ENCODE measurements at places on chromosomes 16 and 17.

- no peak for DNase-seq
Measured at GRCh38 chr16:7637446-7637845, 304.8 kb downstream of the RBFOX1 start.

DNA sequence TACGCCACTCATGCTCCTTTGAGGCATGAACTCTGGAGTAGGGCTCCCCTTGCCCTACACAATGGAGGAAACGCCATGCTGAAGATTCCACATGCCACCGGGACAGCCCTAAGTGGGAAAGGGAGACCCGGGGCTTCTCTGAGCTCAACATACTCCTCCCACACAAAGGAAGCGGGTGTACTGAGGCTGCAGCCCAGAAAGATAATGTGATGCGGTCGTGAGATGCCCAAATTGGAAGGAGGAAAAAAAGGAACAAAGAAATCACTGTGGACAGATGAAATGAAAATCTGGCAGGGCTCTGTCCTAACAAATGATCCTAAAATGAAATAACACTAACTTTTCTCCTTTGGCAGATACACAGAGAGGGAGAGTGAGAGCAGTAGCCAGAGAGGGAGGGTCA is 182.1 kb downstream of the ZFHX3 start:
- DNase-seq, result no peak

- DNase-seq, result no peak
Measured at GRCh38 chr17:44808156-44808555, 21.9 kb downstream of the GJC1 start.

GRCh38 chr16:57810197-57811031 is 8.1 kb upstream of the KIFC3 start:
- DNase-seq, result no peak

GRCh38 chr17:50266384-50267073 is 7.7 kb upstream of the TMEM92 start:
- DNase-seq, result peak; percentile 34

- no peak for DNase-seq
Measured at GRCh38 chr17:36849871-36850348, 87.4 kb upstream of the LHX1 start.

GRCh38 chr17:78458736-78459335 is 80.4 kb downstream of the PGS1 start:
- DNase-seq, result peak; percentile 90

- DNase-seq, result no peak
Measured at GRCh38 chr16:56198006-56198754, 6.9 kb downstream of the GNAO1 start.

DNA sequence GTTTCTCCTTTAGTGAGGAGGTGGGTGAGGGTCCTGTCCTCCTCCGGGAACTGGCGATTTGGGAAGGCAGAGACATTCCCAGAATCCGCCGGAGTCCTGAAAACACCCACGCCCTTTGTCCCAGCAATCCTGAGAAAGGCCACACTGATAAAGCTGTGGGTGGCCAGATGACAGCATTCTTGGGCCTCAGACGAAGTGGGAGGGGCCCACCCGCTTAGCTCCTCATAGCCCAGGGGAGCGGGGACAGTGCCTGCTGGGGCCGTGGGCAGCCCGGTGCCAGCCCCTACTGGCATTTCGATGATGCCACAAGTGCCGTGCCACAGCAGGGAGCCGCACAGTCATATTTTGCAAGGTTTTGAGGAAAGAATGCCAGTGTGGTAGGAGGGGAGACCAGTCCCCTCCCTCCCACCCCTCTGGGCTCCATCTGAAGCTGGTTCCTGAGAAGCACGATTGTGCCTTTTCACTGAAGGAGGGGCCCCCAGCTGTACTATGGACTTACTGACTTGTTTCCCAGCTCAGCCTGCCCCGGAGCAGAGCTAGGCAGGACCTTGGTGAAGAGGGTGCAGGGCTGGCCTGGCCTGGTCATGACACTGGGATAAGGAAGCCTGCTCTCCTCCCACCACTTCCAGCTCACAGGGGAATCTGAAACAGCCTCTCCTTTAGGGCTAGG is 20.9 kb upstream of the MPRIP start:
- DNase-seq, result no peak

DNA sequence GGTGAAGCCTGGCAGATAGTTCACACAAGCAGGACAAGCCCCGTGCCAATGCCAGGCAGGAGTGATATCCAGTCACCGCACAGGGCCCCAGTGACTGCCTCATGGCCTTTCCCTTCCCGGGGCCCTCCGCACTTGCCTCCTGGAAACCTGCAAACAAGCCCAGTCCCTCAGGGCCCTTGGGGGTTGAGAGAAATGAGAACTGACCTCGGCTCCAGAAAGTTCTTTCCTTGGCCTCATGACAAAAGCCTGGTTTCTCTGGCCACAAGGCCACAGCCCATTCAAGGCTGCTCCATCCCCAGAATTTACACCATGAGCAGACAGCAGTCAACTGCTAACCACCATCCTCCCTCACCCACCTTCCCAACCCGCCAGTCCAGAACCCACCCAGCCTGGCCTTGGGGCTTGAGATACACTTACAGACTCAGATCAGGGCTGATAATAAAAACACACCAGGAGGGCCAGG is 77.6 kb downstream of the CCDC182 start:
- DNase-seq, result no peak

DNA sequence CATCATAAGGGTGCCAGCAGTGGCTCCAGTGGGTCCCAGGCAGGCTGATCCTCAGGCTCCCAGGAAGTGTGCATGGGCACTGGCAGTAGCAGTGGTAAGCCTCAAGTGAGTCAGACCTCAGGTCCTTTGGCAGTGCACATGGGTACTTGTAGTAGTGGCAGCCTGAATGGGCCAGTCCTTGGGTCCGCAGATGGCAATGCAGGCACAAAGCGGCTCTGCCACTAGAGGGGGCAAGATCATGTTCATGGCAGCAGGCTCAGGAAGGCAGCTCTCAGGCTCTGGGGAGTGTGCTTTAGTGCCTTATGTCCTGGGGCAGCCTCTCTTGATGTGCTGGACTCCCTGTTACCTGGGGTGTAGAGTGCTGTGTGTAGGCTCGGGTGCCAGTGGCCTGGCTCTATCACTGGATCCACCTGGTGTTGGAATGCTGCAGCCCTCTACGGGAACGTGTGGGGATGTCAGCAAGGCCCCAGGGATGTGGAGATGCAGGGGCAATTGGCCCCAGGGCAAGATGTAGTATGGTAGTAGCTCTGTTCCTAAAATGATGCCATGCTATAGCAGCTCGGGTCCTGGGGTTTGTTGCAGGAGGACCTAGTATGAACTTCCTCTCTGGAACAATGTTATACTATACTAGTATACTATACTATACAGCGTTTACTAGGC is 11.0 kb downstream of the ACSM3 start:
- peak; percentile 10 for DNase-seq

- DNase-seq, result peak; percentile 42
Measured at GRCh38 chr17:47742319-47743181, 9.5 kb downstream of the TBX21 start.

DNA sequence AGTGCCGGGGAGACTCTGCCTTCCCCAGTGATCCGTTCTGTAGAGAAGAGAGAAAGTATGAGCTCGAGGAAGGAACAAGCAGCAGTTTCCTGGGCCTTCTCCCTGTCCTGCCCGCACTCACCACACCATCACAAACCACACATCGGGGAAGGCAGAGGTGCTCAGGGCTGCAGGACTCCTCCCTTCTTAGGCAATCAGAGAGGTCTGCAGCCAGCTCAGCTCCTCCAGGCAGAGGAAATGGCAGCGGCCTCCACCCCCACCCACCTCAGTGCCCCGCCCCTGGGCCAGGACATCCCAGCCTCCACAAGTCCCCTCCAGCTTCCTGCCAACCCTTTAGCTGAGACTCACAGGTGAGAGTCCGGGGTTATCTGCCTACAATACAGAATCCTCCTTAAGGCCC is 2.0 kb downstream of the ZNF319 start:
- no peak for DNase-seq

DNA sequence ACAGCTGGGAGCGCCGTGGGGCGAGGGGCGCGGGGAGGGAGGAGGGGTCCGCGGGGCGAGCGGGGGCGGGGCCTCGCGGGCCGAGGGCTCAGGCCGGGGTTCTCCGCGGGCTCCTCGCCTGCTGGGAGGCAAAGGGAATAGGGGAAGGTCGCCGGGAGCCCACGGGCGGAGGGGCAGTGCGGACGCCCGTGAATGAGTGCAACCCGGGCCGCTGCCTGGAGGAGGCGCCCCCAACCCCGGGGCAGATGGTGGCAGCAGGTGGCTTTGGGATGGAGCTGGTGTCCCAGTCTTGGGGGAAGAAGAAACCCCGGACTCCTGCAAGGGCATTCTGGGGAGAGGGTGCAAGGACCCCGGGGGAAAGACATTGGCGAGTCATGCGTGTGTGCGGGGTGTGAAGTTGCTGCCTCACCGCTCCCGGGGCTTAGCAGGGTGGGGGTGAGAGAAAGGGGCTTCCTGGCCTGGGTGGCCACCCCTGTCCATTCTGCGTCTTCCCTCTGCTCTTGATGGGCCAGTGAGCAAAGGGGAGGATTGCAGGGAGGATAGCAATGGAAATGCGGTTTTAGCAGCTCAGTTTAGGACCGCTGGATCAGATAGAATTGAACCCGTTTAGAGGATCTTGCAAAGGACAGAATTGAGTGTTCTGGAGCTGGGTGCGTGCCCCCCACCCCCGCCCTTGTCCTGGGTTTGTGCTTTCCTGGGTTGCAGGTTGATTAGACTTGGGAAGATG is 526 bp downstream of the KIAA0513 start:
- no peak for DNase-seq

DNA sequence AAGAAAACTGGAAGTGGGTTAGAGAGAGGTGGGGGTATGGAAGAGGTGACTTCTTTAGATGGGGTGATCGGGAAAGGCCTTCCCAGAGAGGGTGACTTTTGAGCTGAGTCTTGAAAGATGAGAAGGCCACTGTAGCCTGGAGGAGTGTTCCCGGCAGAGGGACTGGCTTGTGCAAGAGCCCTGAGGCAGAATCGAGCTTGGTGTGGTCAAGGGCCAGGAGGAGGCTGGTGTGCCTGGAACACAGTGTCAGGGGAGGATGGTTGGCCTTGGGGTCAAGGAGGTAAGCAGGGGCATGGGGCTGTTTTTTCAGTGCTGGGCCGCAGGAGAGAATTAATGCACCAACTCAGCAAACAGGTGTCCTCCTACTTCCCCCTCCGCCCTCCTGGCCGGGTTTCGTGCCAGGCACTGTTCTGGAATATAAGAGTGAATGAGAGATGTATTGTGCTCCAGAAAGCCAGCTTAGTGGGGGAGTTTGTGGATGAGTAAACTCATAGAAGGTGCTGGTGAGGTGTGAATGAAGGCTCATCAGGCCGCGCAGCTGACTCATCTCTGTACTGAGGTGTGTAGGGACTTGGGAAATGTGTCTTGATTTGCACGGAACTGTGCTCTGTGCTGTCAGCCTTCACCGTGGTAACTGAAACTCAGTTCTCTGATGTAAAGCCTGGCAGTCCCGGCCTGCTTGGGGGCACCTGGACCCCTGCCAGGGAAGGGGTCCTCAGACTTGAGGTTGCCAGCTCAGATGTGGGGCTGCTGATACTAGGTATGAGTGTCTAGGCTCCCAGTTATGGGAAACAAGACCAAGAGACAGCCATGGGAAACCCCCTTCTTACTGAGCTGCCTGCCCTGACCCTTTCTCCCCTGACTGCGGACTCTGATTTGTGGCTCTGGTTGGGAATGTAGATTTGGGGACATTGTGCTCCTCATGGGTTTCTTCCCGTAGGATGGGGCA is 15.3 kb downstream of the KSR1 start:
- no peak for DNase-seq

- DNase-seq, result no peak
Measured at GRCh38 chr17:70629902-70630301, 460.6 kb downstream of the KCNJ2 start.

GRCh38 chr16:27243725-27244362 is 24.7 kb downstream of the NSMCE1 start:
- no peak for DNase-seq

DNA sequence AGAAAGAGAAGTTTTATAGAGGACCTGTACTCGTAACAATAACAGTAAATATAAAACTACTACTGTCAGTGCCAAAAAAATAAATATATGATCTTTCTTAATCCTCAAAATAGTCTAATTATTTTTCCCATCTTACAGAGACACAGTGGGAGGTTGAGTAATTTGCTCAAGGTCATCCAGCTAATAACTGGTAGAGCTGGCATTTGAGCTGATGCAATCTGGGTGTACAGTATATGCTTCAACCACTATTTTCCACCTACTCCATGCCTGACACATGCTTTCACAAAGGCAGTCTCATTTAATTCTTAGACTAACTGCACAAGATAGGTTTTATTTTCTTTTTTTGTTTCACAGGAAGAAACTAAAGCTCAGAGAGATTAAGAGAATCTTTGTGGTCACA is 33.6 kb downstream of the PIGL start:
- DNase-seq, result no peak

DNA sequence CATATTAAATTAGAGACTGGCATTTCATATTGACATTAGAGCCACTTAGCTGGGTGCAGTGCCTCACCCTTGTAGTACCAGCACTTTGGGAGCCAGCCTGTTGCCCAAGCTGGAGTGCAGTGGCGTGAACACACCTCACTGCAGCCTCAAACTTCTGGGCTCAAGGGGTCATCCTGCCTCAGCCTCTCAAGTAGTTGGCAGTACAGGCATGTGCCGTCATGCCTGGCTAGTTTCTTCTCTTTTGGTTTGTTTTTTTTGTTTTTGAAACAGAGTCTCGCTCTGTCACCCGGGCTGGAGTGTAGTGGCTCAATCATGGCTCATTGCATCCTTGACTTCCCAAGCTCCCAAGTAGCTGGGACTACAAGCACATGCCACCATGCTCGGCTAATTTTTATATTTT is 8.7 kb downstream of the PPM1E start:
- DNase-seq, result no peak

GRCh38 chr17:60168654-60169053 is 18.9 kb downstream of the CA4 start:
- no peak for DNase-seq

DNA sequence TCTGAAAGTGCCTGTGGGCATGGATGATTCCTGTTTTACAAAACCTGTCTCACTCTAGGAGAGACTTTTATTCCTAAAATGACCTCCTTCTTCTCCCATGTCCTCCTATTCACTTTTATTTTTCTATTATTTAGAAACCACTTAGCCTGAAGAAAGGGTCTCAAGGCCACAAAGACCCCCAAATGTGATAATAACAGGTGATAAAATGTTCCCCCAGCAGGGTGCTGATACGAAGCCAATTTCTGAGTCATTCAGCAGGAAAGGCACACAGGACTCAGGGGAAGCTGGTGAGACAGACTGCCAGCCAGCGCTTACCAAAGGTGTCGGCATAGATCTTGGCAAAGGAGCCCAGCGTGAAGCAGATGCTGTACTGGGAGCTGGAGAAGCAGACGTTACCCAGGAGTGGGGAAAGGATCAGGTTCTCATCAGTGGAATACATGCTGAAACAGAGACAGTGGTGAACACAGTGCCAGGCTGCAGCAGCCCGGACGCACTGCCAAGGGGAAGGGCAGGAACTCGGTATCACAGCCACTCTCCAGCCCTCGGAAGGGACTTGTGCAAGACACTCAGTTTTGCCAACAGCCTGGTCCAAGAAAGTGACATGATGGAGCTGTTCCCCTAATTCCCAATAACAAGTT is 24.6 kb downstream of the HIGD1B start:
- peak; percentile 87 for DNase-seq

GRCh38 chr16:1713331-1713730 is 7.3 kb downstream of the MAPK8IP3 start:
- DNase-seq, result no peak
